ENCODE measurements at places on chromosomes 4 and X. TPM values are rescaled to one million over a fixed set of nuclear protein-coding genes. Genes with fewer than 3 reads are reported as not detected.

Gene DMRTC1B
- total RNA-seq: 1.7 TPM

Gene HHIP
- not detected for total RNA-seq

- DNase-seq: no peak
These were observed 72.2 kb downstream of the COMMD8 start for GRCh38 chr4:47391256-47391655.

DNA sequence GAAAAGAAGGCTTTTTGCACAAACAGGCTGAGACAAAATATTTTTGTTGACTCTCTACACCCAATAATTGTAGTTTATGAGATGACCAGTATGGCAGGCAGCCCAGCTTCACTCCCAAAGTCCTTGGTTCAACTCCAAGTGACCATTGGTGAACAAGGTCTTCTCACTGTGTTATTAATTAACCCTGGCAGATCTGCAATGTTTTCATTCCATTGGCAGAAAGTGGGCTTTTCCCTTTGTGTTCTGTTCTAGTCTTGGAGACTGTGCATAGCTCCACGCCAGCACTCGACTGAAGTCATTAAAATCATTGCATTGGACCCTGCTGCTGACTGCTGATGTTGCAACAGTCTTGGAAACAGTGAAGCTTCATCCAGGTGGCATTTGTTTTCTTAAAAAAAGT lies 277.3 kb upstream of the HAND2 start:
- DNase-seq: no peak

GRCh38 chr4:48664938-48665337 lies 115.1 kb downstream of the FRYL start:
- no peak for DNase-seq

DNA sequence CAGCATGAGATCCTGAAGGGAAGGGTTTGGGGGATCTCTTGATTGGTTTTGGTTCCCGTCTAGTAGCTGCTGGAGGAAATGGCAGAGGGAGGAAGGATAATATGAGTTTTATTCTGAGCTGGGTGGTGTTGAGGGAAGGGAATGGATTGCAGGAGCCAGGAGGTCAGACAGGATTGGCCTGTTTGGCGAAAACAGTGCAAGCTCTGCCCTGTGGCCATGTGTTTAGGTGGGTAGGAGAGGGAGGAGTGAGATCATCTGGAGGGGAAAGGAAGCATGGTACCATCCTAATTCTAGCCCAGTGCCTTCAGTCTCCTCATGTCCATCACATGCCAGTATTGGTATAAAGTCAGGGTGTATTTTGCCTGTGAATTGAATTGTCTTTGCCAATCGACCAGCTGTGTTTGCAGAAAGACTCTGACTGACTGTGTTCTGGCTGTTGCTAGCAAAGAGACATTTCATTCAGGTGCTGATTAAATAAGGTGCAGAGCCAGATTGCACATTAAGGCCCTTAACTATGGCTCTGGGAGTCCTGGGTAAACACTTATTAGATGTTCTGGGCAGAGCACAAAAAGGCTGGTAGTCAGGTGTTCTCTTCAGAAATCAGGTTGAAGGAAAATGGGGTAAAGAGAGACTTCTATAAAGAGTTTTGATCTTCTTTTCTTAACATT lies 10.0 kb downstream of the TMEM164 start:
- no peak for DNase-seq

- DNase-seq: no peak
These were observed 427.5 kb downstream of the RPA4 start for GRCh38 chrX:97311066-97311778.

DNA sequence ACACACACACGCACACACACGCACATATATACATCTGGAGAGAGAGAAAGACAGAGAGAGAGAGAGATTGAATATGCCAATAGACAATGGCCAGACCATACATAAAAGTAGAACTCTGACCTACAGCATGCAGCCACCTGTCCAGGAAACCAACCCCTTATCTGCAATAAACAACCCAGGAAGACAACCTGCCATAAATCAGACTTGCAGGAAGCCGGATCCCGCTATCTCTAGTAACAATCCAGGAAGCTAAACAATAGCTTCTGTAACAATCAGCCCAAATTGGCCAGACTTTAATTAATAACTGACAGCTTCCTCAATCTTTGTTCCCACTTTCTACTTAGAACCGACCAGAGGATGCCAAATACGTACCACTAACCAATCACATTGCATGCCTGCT lies 173.2 kb downstream of the LDB2 start:
- no peak for DNase-seq

DNA sequence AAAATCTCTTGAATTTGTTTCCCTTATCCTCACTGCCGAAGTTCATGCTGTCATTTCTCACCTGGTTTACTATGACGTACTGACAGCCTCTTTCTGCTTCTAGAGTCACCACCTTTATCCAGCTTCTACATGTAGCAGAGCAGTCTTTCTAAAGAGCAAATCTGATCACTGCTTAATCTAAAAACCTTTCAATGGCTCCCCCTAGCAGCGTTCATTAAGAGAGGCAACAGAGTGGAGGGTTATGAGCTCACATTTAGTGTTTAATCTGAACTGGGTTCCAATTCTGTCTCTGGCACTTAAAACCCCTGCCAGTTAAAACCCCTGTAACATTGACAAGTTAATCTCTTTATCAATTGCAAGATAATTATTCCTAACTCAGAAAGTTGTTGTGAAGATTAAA lies 4.4 kb downstream of the RBPJ start:
- DNase-seq: no peak

DNA sequence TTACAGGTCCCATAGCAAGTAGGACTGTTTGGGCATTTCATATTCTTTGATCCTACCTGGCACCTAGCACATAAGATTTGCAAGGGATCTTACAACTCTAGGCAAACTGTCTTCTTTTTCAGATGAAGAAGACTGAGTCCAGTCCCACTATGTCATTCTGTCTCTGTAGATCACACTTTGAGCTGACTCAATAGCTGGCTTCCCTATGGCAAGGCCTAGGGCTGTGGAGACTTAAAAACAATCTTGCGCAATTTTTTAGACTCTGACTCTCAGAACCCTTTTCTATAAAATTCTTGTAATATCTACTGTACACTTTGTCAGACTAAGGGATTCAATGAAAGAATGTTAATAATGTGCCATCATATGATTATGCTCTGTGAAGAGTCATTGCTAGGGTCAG lies 26.7 kb downstream of the OTC start:
- no peak for DNase-seq
